ENCODE measurements at places on chromosomes 4 and X. TPM values are rescaled to one million over a fixed set of nuclear protein-coding genes. Genes with fewer than 3 reads are reported as not detected.
A peak's percentile ranks its signal among the peaks of the same experiment; 100 is the strongest.

The NMU gene
- not detected for total RNA-seq

DNA sequence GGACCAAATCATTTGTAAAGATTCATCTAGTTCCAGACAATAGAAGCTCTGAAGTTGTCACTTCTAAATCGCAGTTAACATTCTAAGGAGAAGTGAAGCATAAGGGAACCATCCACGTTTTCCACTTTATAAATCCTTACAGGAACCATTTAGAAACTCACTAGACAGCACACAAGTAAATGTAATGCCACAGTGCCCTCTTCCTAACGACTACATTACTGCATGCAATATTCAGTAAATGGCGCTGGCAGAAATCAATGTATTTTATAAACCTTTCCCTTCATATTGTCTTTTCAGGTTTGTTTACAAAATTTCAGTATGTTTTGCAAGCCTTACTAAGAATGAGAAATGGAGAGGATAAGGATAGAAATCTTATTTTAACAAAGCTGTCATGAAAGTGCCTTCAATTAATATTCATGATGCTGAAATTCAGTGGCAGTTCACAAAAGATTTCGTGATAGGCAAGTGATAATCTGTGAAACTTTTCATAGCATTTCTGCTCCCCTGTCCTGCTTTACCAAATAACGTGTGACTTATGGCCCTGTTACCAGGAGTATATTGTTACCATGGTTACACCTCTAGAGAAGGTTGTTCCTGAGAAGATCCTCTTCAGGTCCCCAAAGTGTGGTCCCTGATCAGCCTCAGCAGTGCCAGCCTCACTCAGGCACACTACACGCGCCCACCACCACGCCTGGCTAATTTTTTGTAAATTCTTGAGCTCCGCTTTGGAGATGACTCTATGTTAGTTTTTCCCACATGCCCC, 54.2 kb downstream of the TMA16 start:
- peak; percentile 85 for DNase-seq

The RNF175 gene
- 0.34 TPM for total RNA-seq

DNA sequence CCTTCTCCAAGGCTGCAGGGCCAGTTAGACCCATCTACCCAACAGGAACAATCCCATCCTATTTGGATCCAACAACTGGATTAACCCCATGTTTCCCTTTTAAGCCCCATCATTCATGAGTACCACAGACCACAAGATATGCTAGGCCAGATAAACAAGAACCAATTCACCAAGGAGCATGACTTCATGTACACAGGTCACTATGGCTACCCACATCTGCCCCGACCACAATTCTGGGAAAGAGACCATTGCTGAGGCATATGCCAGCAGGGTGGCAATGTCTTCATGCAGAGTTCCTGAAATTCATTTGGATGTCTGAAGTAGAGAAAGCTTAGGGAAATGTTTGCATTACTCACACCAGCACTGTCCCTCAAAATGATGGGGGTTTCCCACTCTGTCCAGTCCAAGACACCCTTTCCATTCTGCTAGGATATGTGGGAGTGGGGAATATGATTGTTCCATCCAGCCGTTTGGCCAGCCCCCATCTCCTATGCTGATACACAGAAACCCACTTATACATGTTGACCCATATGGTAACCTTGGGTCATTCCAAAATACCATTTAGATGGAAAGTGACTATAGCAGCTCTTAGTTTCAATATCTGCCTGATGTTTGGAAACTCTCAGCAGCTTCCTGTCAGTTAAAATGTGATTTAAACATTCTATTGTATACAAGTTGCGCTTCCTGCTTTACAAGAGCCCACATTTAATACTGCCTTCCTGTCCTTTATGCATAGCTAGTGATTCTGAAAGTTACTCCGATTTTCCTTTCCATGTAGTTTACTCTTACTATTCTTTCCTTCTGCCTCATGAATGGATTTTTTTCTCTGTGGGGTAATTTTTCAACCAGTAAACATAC, 129.0 kb downstream of the AMMECR1 start:
- no peak for DNase-seq

- no peak for DNase-seq
These were observed 88.2 kb downstream of the TMA16 start for GRCh38 chr4:163582703-163583102.

DNA sequence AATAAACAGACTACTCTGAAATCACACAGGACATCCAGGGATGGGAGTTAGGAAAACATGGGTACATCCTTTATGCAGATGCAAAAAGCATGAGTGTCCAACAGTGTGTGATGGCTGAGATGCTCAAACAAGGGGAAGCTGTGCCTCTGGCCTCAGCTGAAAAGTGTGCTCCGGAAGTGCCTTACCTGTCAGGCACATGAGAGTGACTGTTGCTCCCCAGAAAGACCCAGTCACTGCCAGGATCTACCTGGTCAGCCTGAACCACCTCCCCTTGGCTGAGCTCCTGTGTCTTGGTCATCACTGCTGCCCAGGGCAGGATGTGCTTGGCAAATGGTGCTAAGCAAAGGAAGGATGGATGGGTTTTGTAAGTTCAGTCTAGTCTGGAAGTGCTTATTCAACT, 4.0 kb downstream of the PPP2R2C start:
- no peak for DNase-seq

DNA sequence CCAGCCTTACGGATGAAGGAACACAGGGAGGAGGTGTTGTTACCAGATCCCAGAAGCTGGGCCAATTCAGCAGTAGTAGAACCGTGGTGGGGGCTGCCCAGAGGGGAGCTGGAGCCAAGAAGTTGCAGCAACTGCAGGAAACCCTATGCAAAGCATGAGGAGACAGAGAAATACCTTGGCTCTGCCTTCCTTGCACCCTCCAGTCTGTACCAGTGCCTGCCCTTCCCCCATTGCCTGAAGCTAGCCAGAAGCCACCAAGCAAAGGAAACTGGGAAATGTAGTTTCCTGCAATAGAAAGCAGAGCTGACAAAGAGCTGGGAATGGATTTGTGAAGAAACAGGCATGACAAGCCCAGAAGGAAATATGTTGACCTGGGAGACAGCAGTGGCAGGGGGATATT, 108.7 kb upstream of the FUNDC1 start:
- no peak for DNase-seq

DNA sequence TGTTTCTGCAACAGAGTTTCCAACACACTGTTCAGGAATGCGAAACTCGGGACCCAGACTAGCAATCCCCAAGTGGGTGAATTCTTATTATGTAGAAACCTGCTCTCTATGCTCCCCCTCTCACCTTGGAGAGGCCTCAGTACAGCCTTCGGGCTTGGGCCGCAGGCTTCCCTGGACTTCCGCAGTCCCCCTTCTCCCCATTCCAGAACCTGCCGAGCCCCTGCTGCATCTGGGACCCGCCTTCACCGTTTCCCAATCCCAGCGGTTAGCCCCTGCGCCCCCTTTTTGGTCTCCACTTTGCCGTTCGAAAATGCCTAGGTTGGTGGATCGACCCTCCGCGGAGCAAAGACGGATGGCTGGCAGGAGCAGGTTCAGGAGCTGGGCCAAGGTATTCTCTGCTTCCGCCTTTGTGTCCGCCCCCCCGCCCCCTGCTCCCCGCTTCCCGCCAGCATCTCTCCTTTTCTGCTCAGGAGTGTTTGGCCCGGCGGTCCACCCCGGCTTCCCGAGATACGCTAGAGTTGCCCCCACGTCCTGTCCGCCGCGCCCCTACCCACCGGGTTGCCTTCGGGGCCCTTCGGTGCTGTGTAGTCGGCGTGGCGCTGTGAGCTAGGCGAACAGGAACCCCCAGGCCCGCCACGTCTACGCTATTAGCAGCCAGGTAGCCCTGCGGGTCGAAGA, 11.5 kb downstream of the HAND2 start:
- no peak for DNase-seq

DNA sequence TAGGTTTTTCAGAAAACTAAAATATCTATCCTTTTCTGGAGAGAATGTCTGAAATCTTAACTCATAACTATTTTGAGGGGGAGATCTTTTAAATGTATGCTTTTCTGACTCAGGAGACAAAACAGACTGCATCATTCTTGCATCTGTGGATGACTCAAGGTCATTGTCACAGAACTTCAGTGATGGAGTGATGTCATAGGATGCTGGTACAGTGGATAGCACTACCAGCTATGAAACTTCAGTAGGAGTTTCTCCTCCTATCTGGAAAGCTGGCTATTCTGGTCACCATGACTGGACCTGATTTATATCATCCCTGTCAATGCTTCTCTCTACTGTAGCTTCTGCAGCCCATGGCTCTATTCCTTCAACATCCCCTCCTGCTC, 50.3 kb downstream of the PARM1 start:
- no peak for DNase-seq

The NDP gene
- not detected for total RNA-seq

DNA sequence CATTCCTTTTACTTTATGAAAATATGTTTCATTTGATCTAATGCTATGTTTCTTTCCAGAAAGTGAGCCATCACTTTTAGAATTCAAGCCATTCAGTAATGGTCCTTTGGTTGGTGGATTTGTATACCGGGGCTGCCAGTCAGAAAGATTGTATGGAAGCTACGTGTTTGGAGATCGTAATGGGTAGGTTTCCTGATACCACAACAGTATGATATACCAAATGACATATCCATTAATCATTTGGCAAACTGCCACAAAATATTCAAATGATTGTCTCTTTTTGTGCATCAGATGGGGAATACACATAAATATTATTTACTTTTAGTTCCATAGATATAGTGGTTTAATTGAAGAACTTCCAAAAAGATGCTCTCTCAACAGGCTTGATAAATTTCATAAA, 68.2 kb downstream of the HHIP start:
- DNase-seq, result no peak

DNA sequence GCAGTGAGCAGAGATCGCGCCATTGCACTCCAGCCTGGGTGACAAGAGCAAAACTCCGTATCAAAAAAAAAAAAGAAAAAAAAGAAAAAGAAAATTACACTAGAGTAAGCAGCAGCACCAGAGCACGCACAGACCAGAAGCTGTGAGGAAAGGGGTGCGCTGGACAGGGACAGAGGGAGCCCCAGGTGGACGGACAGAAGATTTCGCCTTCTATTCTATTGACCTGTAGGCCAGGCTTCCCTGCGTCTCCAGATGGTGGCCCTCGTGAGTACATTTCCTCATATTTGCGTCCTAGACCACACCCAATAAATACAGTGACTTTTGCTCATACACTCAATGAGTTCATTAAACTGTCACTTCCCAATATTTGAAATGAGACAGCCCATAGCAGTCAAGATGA, 19.1 kb downstream of the MTNR1A start:
- DNase-seq, result no peak

GRCh38 chrX:42948723-42949657, 171.0 kb upstream of the PPP1R2C start:
- no peak for DNase-seq

The FAM9A gene
- total RNA-seq, result not detected

DNA sequence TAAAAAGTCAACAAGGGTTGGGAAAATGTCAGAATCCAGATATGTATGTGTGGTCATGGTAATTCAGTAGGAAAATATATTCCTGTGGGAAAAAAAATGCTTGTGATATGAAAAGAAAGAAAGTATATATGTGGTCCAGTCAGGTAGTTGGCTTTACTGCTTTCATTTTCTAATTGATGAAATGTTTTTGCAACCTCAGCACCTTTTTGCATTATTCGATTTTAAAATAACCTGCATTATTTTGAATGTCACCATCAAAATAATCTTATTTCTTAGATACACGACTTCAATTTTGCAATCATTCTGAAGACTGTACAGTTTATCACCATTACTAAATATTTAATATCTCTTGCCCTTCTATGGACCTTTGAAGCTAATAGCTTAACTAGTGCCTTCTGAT, 170.8 kb upstream of the SPANXN4 start:
- DNase-seq, result no peak

The CCKAR gene
- not detected for total RNA-seq

The STARD8 gene
- not detected for total RNA-seq

- no peak for DNase-seq
These were observed 7.8 kb upstream of the FAM149A start for GRCh38 chr4:186096681-186097165.

GRCh38 chr4:85760511-85760910, 285.6 kb downstream of the ARHGAP24 start:
- no peak for DNase-seq

DNA sequence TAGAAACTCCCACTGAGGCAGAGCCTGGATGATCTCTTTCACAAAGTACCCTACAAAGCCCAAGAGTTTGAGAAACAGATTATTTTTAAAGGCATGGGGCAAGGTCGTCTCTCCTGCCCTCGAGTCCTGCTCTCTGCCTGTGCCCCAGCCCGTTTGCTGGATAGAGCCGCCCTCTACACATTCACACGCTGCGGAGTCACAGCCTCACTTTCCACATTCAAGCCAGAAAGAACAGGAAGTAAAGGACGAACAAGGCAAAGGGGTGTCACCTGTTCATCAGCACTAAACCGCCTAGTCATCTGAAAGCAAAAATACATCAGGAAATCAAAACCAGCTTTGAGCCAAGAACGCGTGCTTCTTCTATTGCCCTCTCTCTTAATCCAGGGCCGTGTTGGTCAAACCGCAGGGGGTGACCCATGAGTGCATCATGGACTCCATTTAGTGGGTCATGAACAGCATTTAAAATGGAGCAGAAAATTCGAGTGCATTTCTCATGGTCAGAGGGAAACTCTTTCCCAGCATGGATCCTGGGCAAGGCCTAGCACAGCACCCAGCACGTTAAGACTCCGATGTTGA, 83.4 kb downstream of the PHKA2 start:
- no peak for DNase-seq

DNA sequence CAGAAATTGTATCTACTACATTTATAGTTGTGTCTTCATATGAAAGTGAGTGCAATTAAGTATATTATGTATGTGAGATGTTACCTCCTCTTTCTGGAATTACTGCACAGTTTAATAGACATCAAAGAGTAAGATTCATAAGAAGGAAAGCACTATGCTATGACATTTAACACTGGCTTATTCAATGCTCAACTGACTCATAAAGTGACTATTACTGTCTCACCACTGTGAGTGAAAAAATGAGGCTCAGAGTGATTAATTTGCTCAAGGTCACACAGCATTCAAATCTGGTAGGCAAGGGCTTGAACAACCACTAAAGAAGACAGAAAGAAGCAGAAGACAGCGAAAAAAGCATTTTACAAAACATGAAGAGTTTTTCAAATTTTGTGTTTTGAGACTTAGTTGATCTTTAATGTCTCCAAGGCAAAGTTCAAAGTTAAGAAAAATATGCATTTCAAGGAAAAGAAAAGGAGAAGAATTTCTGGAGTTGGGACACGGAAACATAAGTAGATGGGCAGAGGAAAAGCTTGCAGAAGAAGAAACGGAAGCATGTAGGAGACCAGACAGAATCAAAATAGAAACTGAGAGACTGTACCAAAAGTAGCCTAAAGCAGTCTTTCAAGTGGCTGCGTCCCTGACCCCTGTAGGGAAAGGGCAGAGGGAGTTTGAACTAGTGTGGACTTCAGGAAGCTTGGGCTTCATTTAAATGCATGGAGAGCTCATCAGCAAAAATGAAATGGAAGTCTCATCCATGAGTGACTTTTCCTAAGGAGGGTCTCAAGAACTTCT, 66.3 kb downstream of the KCNIP4 start:
- no peak for DNase-seq
